PC-9 (cell line): ENCODE measurements at places on chromosomes 2 and 18. TPM values are rescaled to one million over a fixed set of nuclear protein-coding genes. Genes with fewer than 3 reads are reported as not detected.

DNA sequence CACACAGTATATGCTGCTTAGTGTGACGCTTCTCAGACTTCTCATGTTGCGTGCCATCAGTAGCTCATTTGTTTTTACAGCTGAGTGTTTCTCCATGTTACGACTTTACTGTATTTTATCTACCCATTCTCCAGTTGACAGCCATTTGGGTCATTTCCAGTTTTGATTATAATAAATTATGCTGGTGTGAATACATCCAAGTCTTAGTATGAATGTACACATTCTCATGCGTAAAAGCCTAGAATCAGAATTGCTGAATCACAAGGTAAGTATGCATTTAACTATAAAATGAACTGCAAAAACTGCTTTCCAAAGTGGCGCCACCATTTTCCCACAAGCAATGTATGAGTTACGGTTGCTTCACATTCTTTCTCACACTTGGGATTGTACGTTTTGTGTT lies 184.2 kb upstream of the SLC35G4 start:
- DNase-seq = no peak

DNA sequence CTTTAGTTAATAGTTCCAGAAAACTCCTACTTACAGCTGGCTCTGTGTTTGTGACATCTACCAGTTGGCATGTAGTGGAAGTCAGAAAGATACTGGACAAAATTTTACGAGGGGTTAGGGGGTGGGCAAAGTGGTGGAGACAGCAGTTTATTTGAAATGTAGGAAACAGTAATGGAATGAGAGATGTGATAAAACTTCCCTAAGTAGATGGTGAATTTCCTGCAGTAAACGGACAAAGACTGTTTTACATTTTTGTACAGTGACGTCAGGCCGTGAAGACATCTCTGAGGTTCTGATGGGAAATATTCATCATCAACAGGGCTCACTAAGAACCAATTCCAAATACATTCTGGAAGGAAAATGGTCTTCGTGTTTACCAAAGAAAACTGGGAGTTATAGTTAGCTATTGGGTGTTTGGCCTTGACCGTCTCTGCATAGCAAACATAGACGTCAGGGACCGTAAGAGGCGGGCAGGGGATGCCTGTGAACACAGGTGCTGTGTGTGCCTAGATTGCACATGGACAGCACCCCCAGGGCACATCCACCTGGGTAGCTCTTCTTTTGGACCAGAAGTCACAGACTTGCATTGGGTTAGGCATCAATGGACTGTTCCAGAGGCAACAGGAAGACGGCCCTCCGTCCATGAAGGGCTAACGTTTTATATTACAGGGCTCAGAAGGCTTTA lies 131.5 kb downstream of the ZNF516 start:
- no peak for DNase-seq

The DCC gene
- total RNA-seq = not detected in 2 replicates

The NMUR1 gene
- total RNA-seq = not detected in 2 replicates

DNA sequence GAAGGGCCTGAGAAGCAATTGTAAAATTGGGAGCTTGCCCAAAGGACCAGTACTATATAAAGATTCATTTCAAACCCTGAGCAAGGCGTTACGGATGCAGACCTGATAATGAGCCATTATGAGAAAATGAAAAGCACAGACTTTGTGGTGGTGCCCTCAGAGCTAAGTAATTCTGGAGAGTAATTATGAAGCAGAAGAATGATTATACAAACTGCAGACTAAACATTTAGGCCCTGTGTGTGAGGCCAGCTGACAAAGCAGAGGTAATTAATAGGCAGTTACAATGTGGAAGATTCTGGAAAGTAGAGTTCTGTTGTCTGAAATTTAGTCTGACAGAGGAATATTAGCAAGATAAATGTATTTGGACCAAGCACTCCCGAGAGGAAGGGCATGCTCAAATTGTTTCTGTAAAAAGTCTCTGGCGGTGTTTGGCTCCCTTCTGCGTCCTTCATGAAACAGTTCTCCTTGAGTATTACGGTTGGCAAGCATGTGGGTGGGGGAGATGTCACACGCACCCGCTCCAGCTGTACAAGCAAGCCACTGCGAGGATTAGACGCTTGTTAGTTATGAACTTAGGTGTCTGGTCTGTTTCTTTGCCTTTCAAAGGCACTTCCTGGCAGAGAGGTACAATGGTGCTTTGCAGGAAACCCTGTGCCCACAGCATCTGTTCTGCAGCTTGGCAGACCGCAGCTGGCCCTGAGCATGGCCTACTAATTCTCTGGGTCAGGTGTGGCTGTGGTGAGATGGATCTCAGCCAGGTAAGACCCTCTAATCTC lies 45.5 kb downstream of the CDC42EP3 start:
- DNase-seq = no peak

The TUBA4B gene
- total RNA-seq = not detected in 2 replicates

GRCh38 chr2:60838481-60838880 lies 42.9 kb upstream of the REL start:
- no peak for DNase-seq

- no peak for DNase-seq
Measured at GRCh38 chr2:27857417-27858172, 32.6 kb downstream of the RBKS start.

GRCh38 chr18:8212896-8213780 lies 396.1 kb upstream of the RAB12 start:
- DNase-seq = no peak

DNA sequence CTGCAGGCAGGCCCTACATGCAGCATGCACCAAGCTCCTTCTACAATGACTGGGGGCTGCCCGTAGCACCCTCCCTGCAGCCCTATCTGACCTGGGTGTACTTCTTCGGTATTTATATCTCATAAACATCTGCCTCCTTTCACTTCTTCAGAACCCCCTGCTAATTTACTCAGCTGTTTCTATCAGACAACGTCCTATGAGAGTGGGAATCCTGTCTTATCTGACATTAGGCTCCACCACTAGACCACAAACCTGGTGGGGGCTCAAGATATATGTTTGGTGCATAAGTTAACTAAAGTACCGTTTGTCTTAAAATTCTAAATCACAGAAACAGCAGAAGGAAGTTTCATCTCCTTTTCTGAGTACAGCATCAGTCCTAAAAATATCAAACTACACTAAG lies 10.6 kb downstream of the HSBP1L1 start:
- DNase-seq = no peak

GRCh38 chr18:80245781-80246444 lies 1.4 kb downstream of the PARD6G start:
- DNase-seq = no peak

GRCh38 chr18:59516356-59517155 lies 157.5 kb upstream of the LMAN1 start:
- DNase-seq = peak; percentile 32

- peak; percentile 98 for DNase-seq
Measured at GRCh38 chr2:172172513-172173173, 69.9 kb upstream of the DLX2 start.

The CHCHD5 gene
- total RNA-seq = 38.4 and 64.3 TPM in 2 replicates

- no peak for DNase-seq
Measured at GRCh38 chr2:73072129-73072395, 550 bp upstream of the SFXN5 start.

The AGPS gene
- 101 and 107 TPM in 2 replicates for total RNA-seq

DNA sequence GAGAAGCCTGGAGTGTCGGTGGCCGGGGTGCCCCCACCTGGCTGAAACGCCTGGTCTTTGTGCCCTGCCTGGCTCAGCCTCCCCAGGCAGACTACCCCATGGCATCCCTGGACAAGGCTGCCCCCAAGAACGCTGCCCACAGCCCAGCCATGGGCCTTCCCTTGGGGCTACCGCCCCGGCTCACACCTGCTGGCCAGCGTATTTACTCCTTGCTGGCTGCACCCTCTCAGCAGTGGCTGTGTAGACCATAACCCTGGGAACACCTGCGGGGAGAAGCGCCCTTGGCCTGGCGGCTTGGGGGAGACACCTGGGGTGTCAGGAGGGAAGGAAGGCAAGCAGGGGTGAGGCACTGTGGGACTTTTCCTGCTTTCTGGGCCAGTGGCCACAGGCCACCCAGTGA lies 17.3 kb downstream of the CAPN10 start:
- no peak for DNase-seq

The STPG4 gene
- 6.5 and 8.7 TPM in 2 replicates for total RNA-seq

GRCh38 chr2:217362710-217363109 lies 502.8 kb upstream of the TNP1 start:
- no peak for DNase-seq

The NPPC gene
- not detected in 2 replicates for total RNA-seq

DNA sequence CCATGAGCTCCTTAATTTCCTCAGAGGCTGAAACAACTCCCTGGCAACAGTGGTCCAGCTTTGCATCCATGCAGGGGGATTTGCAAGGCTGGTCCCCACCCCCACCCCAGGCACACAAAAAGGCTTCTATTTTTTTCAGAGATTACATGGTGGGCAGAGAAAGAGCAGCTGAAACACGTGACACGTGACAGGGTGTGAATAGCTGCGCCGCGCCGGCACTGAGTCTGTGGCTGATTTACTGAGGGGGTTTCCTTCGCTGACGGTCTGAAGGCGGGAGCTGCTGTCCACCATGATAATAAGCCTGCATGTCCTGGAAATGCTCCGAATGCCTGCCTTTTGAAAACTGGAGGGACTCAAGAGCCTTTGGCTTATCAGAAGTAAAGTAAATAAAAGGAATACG lies 50.7 kb upstream of the APCDD1 start:
- DNase-seq = no peak

The GAREM2 gene
- 0.96 and 1.7 TPM in 2 replicates for total RNA-seq

The SCYGR4 gene
- total RNA-seq = not detected in 2 replicates

The POTEJ gene
- total RNA-seq = not detected in 2 replicates

DNA sequence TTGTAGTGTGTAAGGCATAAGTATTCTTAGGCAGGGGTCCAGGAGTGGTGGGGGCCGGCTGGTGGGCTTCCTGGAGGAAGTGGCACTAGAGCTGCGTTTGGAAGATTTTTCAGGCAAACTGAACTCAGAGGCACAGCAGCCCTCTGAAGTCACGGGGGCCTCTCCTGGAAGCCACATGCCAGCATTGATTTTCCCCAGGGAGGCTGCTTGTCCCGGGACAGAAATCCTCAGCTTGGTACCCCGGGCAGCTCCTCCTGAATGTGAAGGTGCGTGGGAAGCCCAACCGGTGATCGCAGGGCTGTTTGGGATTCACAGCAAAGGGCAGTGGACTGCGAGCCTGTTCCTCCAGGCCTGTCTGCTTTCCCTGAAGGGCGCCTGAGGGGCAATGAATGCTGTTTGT lies 1.6 kb upstream of the PDIA6 start:
- no peak for DNase-seq

- peak; percentile 85 for DNase-seq
Measured at GRCh38 chr2:46909771-46910419, 5.7 kb downstream of the MCFD2 start.

The USP37 gene
- 13.1 and 15.4 TPM in 2 replicates for total RNA-seq

GRCh38 chr2:144975881-144976280 lies 456.0 kb upstream of the ZEB2 start:
- DNase-seq = no peak

GRCh38 chr2:75090770-75091515 lies 108.4 kb downstream of the TACR1 start:
- no peak for DNase-seq

The PROKR1 gene
- not detected in 2 replicates for total RNA-seq

- DNase-seq = no peak
Measured at GRCh38 chr2:240595381-240596079, 9.0 kb downstream of the CAPN10 start.

- no peak for DNase-seq
Measured at GRCh38 chr2:114515882-114516281, 73.4 kb downstream of the DPP10 start.

GRCh38 chr18:63145851-63146555 lies 173.6 kb downstream of the BCL2 start:
- no peak for DNase-seq

GRCh38 chr2:201887773-201888425 lies 81.6 kb downstream of the CDK15 start:
- no peak for DNase-seq

The RAPH1 gene
- total RNA-seq = 16.5 and 16.8 TPM in 2 replicates

DNA sequence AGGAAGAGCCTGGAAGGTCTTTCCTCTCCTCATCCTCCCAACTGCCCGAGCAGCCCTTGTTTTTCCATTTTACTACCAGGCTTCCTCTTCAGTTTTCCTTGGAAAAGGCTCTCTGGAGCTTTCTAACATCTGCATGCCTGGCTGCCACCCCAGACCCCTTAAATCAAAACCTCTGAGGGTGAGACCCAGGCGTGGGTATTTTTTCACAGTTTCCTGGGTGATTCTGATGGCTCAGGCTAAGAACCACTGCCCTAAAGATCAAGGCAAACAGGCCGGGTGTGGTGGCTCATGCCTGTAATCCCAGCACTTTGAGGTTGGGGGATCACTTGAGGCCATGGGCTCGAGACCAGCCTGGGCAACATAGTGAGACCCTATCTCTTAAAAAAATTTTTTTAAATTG lies 35.4 kb downstream of the EMILIN2 start:
- no peak for DNase-seq

- DNase-seq = peak; percentile 56
Measured at GRCh38 chr2:45329045-45329677, 281.9 kb downstream of the SRBD1 start.

DNA sequence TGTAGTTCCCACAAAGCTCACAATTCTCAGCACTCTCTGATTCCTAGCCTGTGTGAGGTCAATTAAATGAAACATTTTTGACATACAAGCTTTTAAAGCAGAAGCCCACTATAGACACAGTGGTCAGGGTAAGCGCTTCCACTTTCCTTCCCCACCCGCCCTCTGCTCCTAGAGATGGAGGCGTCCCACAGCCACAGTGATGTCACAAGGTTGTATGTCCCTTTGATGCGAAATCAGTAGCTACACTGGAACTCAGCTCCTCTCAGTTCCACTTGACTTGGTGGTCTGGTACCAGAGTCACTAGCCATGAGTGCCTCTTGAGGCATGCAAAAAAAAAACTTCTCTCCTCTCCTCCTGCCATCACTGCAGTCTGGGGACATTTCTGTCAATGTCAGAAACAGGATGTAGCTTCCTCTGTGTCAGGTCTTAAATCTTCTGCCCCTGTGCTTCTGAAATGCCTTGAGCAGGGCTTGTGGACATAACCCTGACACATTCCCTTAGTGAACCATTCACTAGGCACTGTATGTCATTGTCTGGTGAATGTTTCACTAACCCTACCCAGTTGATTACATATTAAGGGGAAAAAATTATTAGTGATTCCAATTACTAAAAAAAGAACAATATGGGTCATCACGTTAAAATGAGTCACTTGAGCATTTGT lies 7.8 kb downstream of the SULT1C4 start:
- no peak for DNase-seq

GRCh38 chr2:217935235-217935879 lies 67.4 kb downstream of the TNS1 start:
- no peak for DNase-seq

GRCh38 chr2:110126086-110126773 lies 10.6 kb upstream of the MALL start:
- no peak for DNase-seq

DNA sequence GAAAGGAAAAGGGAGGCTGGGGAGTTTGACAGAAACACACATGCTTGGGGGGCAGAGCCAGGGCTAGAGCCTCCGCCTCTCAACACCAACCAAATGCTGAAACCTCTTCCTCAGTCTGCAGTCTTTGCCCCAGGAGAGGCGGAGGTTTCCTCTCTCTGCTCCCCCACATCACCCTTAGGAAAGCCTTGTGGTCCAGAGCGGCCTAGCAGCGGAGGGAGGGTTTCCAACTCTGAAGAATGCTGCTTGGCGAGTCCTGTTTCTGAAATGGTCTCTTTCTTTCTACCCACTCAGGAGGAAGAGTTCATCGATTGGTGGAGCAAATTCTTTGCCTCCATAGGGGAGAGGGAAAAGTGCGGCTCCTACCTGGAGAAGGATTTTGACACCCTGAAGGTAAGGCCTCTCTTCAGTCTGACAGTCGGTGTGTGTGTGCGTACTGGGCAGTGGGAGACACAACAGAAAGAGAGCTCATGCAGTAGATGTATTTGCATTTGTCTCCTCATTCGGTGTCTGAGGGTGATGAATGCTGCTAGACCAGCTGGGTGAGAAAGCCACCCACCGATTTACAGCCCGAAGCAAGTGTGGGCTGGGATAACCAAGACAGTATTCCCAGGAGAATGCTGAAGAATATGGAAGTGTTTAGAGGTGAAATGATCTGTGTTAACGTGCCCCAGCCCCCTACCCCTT lies 190.5 kb downstream of the DYSF start:
- DNase-seq = peak; percentile 44
